ENCODE measurements at places on chromosomes 13 and 19.
A peak's percentile ranks its signal among the peaks of the same experiment; 100 is the strongest.

- DNase-seq, result no peak
Measured at GRCh38 chr13:98466634-98467236, 110.2 kb downstream of the STK24 start.

DNA sequence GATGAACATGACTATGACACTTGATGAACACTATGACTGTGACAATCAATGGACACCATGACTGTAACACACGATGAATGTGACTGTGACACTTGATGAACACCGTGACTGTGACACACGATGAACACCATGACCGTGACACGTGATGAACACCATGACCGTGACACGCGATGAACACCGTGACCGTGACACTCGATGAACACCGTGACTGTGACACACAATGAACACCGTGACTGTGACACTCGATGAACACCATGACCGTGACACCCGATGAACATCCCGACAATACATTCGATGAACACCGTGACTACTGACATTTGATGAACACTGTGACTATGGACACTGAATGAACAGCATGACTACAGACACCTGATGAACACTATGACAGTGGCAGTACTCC lies 30.9 kb downstream of the ZFR2 start:
- no peak for DNase-seq

DNA sequence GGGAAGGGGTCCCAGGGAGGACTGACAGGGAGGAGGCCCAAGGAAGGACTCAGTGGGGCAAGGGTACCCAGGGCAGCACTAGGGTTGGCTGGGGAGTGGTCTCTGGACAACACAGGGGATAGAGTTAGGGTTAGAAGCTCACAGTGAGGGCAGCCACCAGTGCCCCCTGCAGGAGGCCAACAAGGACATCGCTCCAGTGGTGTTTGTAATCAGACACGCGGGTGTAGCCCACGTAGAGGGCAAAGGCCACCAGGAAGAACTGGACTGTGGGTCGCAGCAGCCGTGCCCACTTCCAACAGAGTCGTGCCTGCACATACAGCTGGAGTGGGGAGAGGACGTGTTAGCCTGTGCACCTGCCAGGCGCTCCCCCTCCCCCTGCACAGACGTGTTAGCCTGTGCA lies 9.2 kb downstream of the PLPP2 start:
- no peak for DNase-seq

GRCh38 chr19:36051236-36051635 lies 2.8 kb downstream of the THAP8 start:
- no peak for DNase-seq

GRCh38 chr13:87868731-87869130 lies 197.6 kb downstream of the SLITRK5 start:
- DNase-seq, result no peak

DNA sequence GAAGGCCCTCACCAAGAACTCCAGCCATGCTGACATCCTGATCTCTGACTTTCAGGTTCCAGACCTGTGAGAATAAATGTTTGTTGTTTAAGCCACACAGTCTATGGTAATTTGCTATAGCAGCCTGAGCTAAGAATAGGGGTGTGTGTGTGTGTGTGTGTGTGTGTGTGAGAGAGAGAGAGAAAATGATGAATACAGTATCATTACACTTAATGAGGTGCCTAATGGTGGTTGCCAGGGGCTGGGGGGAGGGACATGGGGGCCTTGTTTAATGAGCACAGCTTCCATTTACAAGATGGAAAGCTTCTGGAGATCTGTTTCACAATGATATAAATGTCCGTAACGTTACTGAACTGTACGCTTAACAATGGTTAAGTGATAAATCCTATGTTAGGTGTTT lies 53.8 kb upstream of the LATS2 start:
- DNase-seq, result no peak

GRCh38 chr13:110562036-110562597 lies 595 bp upstream of the RAB20 start:
- peak; percentile 57 for DNase-seq

DNA sequence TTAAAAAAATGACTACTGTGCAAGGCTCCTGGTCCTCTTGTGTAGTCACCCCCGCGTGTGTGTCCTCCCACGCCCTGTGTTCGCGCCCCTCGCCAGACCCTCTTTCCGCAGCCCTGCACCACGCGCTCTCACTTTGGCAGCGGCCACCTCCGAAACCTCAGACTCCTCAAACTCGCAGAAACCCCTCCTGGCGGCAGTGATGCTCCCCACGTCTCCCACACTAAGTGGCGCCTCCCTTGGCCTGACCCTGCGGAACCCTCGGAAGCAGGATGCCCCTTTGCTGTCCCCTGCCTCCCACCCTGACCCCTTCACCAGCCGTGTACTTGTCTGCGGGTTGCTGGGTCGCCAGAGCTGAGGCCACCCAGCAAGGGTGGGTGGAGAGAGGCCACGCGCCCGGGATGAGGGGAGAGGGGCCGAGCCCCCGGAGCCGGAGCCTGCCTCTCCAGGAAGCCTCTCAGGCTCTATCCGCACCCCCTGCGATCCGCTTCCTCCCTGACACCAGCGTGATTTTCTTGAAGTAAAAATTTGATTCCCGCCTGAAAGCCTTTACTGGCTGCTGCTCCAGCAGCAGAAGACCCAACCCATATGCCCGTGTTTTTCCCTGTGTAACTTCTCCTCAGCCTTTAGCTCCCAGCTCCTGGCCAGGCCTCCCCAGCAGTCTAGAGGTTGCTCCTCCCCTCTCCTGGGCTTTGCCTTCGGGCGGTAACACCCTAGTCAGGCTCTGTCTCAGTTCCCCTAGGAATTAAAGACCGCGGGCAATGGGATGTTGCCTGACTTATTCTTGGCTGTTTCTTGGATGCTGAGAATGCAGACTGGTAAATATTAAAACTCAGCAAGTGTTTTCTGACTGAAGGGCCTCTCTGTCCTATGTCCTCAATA lies 55.2 kb downstream of the MIPEP start:
- DNase-seq, result no peak

DNA sequence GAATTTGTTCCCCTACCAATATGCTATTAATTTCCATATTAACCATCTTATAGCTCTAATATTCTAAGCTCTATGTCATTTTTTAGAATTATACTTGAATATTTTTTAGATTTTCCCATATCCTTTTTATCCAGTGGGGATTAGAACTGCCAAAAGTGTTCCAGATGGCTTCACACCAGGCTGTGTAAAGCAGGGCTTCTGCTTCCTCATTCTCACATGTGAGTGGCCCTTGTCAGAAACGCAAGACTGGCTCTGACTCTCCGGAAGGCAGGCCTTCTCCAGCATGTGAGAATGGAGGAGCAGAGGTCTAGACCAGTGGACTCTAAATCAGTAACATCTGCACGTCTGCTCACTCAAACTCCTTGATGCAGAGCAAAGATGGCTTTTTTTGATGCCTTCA lies 650.1 kb downstream of the FGF9 start:
- DNase-seq, result no peak

All from inflammatory macrophage treated with lipopolysaccharide for 1 hour (primary cell).